Stimulated activated CD8-positive, alpha-beta memory T cell treated with anti-CD3 and anti-CD28 coated beads, Interleukin-7, amount 100 ng/mL, for 4 hours (primary cell): ENCODE measurements at places on chromosomes 2 and 18.

DNA sequence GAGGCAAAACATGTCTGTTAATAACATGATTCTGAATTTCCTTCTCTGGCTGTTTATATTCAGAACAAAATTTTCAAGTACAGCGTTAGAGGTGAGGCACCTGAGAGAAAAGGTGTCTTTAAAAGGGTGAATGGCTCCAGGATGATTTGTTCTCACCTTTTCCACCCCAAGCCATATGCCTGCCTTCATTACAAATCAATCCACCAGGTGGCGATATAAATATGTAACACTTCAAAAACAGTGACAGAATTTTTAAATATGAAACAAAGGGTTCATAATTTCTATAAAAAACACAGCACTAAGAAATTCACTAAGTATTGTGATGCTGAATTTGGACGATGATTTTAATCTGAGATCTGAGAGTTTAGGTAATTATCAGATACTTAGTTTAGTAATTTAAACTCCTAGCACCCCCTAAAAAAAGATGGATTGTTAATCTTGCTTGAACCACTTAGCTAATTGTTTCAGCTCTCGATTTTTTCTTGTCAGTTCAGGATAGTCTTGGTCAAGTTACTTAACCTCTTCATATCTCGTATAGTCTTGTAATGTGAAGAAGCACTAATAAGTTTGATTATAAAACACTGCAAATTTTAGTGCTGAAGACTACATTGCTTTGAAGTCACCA, 528.8 kb downstream of the CPS1 start:
- DNase-seq, result no peak

- no peak for DNase-seq
Observed at GRCh38 chr2:190655113-190655512, 6.2 kb downstream of the NAB1 start.

DNA sequence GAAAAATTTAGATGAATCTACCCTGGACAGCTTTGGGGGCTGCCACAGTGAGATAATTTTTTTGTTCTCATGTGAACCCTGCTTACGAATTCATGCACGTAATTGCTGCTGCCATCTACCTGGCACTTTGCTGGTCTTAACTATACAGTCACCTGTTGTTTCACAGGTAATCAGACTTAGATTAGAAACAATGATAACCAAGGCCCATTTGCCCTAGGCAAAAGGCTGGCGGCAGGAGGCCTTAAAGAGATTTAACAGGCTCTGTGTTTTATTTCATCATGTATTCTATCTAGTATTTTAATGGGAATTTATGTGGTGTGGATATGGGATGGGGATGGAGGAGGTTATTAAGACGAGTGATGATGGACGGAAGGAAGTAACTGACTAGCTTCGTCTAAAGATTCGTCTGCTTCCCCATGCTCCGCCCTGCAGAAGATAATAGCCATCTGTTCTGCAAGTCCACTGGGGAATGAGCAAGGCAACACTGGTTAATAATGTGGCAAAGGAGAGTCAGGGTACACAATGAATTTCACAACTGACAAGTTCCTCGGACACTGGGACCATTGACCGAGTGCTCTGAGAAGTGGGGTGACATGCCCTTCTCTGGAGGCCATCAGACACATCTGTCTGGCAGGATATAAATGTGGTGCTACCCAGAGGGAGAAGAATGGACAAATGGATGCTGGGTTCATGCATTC, 291.8 kb upstream of the TNP1 start:
- DNase-seq, result no peak

DNA sequence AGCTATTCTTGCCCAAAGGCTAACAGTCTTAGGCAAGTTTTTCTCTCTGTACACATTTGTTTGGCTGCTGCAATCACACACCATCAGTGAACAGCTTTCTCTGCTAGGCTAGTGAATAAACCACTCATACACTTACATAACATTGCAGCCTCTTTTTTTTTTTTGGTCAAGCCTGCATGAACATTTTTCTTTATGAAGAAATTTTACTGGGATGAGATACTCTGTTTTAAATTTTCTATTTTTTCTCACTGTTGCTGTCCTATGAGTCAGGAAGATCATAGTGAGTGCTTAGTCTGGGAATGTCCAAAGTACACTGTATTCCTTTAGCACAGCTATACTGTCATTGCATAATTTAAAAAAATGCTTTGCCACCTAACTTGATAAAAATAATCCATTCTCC, 58.5 kb downstream of the ROCK1 start:
- no peak for DNase-seq

GRCh38 chr2:138157372-138157771, 193.1 kb downstream of the HNMT start:
- DNase-seq, result no peak

GRCh38 chr18:79538635-79539034, 141.0 kb upstream of the CTDP1 start:
- DNase-seq, result no peak

DNA sequence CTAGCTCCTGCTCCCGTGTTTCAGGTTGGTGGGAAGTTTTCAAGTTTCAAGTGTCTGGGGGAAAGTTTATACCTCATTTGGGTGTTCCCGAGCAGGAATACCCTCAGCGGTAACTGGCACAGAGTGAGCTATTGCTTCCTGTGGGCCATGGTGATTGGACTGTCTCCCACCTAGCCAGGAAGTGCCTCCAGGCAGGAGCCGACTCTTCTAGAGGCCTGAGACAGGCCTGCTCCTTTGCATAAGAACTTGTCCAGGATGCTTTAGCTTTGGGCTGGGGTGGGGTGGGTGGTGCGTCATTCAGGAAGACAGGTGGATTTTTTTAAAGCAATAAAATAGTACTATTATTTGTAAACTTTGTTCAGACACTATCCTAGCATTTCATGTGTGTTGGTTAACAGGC, 23.5 kb upstream of the DNMT3A start:
- no peak for DNase-seq

DNA sequence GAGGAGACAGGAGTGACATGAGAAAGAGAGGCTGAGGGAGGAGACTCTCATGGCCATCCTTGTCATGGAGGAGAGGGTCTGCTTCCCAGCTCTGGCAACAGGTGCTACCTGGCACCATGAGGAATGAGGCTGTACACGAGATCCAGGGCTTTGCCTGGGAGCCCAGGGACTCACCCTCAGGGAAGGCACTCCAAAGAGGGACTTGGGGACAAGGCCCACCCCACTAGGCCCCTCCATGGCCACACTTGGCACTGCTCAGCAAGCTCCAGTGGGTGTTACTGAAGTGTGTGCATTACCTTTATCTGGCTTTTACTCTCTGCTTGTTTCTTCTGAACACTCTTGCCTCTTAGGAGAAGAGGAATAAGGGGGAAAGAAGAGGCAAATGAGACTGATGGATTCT, 2.7 kb downstream of the CFAP65 start:
- DNase-seq, result no peak

- no peak for DNase-seq
Observed at GRCh38 chr2:109089602-109090300, 39.3 kb upstream of the SH3RF3 start.

- DNase-seq, result no peak
Observed at GRCh38 chr2:63831176-63831575, 10.5 kb upstream of the UGP2 start.

GRCh38 chr18:48994044-48994651, 43.4 kb upstream of the SMAD7 start:
- no peak for DNase-seq

- peak; percentile 12 for DNase-seq
Observed at GRCh38 chr2:233801357-233802131, 23.4 kb downstream of the MROH2A start.

GRCh38 chr2:240812721-240813120, 7.3 kb downstream of the KIF1A start:
- DNase-seq, result no peak

GRCh38 chr2:121074293-121074932, 210.6 kb downstream of the TFCP2L1 start:
- DNase-seq, result no peak

DNA sequence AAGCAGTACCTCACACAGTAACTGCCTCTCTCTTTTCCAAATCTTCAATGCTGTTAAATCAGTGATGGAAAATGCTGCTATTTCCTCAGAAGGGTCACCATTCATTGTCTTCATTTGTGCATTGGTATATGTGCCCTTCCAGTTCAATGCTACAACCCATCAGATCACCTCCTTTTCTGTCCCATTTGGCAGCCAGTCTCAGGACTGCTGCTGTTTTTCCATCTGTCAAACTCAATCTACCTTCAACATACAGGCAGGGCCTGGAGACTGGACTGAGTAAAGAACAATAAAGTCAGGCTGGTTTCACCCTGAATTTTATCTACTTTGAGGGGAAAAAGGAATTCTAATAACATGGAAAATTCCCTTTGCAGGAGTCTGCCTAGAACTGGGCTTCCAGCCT, 17.9 kb downstream of the ZNF385B start:
- DNase-seq, result no peak

DNA sequence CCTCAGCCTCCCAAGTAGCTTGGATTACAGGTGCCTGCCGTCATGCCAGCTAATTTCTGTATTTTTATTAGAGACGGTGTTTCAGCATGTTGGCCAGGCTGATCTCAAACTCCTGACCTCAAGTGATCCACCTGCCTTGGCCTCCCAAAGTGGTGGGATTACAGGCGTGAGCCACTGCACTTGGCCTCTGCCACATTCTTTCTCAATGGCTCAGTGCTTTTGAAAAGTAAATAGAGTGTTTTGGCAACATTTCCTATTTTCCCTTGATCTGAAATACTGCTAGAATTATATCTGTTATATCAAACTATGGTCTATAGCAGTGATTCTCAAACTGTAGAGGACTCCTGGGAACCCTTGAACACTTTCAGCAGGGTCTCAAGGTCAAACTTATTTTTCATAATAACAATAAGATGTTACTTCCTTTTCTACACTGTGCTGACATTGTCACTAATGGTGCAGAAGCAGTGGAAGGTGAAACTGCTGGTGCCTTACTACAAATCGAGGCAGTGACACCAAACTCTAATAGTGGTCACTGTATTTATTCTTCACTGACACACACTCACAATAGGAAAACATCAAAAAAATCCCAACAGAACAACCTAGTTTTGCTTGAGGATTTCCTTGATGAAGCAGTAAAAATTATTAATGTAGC, 10.6 kb downstream of the DAW1 start:
- DNase-seq, result no peak

DNA sequence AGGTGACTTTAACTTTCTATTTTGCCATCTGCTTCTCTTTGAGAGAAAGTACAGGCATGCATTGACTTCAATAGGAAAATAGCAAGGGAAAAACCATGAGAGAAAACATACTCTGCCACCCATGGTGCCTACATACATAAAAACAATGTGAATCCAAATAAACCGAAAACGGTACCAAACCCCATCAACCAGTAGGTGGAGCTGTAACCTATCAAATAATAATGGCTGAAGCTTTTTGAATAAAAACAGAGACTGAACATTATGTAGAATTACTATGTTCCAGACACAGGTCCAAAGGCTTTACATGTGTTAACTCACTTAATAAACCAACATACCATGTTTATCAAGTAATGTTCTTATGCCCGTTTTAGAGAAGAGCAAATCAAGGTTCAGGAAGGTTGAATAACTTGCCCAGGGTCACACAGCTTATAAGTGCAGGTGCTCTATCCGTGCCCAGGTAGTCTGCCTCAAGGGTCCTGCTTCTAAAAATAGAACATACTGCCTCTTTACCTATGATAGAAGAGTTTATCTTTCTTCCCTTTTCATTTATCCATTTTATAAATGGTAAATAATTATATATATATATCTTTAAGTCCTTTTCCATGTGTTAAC, 293.9 kb upstream of the SYT4 start:
- DNase-seq, result no peak

DNA sequence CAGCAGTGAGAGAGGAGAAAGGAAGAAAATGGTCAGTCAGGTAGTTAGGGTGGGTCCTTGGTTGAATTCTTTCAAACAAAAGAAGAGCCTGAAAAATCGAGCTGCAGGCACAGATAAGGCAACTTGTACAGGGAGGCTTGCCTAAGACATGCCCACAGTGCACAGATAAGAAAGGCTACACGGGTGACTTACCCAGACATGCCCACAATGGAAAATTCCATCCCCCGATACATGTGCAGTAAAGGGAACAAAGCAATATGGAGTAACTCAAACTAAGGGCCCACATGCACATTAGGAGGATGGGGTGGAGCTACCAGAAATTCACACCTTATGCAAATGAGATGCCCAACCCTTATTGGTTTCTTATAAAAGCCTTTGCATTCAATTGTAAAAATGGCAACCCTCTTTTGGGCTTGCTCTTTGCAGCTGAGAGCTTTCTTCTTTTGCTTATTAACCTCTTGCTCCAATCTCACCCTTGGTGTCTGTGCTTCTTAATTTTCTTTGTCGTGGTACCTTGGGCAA, 110.3 kb upstream of the RMP24 start:
- DNase-seq, result no peak

DNA sequence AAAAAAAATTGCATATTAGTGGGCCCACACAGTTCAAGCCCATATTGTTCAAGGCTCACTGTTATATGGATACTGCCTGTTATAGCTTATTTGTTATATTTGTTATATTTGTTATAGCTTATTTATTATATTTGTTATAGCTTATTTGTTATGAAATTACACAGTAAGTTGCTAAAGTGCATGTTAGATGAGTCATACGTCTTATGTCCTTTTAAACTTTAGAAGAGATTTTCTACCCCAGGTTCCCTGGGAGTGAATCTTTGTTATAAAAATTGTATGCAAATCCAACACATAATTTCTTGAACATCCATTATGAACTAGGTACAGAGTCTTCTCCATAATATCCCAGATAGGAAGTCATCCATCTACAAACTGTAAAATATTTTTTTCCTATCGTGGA, 22.1 kb downstream of the HTR2B start:
- DNase-seq, result no peak

DNA sequence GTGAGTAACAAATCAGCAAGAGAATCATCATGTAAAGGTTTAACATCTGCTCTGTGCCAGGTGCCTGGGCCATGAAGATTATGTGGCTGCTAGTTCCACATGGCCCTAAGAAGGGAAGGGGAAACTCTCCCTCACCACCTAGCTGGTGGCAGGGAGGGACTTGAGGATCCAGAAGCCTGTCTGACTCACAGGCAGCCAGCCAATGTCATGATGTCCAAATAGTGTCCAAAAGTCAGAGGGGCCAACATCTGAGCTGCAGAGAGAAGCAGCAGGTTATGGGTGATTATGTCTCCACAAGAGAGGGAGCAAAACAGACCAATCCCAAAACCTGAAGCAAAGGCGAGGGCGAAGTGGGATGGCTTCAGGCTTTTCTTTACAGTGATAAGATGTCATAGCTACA, 61.9 kb upstream of the SPP2 start:
- no peak for DNase-seq

GRCh38 chr2:102256874-102257462, 54.4 kb upstream of the IL1RL1 start:
- no peak for DNase-seq

- DNase-seq, result no peak
Observed at GRCh38 chr2:198657512-198658121, 800.1 kb downstream of the SATB2 start.

GRCh38 chr2:240432430-240432819, 3.0 kb upstream of the GPC1 start:
- no peak for DNase-seq

- no peak for DNase-seq
Observed at GRCh38 chr2:102522890-102523289, 49.9 kb downstream of the SLC9A4 start.

DNA sequence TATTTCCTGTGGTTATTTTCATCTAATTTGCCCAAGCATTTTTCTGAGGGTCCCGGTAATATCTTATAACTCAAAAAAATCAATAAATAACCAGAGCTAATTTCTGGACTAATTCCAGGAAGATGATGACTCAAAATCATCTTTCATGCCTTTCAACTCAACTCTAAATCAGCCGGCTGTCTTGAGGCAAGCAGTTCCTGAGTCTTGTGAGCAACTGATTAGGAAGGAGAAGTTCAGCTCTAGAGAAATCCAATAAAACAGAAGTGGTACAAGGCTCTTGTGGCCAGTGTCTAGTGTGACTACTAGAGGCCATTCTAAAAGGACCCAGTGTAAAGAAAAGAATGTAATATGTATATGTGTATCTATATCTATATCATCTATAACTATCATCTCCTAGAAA, 890.4 kb downstream of the TRIB2 start:
- DNase-seq, result no peak
